Right cardiac atrium (tissue), 5 donors: ENCODE measurements at places on chromosomes 1 and 21. TPM values are rescaled to one million over a fixed set of nuclear protein-coding genes. Genes with fewer than 3 reads are reported as not detected.

The SPRR1A gene
- not detected for total RNA-seq

The KRTAP10-6 gene
- total RNA-seq: not detected

The ADAM15 gene
- 56.6 TPM for total RNA-seq

The SLAMF6 gene
- 0.66 TPM for total RNA-seq

The EDN2 gene
- 0.38 TPM for total RNA-seq

The MORN1 gene
- total RNA-seq: 3.8 TPM
